Activated naive CD4-positive, alpha-beta T cell (primary cell): ENCODE measurements at places on chromosomes 5 and 9.

DNA sequence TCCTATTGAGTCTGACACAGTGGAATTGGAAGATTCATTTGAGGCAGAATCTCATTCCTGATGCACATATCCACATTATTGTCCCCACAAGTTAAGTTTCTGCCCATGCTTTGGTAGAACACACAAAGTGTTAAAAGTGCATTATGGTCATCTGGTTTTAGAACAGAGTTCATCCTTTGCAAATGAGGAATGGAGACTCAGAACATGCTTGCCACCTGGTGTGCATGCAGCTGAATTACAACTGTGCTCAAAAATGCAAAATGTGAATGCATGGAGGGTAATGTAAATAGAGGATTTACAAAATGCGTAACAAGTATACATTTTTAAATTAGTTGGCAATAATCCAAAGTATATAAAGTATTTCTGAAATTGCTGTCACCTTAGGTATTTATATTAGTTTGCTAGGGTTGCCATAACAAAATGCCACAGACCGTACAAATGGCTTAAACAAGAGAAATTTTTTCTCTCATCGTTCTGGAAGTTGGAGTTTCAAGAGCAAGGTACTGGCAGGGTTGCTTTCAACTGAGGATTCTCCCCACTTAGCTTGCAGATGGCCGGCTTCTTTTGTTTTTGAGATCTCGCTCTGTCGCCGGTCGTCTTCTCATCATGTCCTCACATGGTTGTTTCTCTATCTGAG lies 671.1 kb downstream of the TAF11L14 start:
- no peak for DNase-seq

GRCh38 chr5:146589028-146589345 lies 73.0 kb upstream of the GPR151 start:
- no peak for DNase-seq

DNA sequence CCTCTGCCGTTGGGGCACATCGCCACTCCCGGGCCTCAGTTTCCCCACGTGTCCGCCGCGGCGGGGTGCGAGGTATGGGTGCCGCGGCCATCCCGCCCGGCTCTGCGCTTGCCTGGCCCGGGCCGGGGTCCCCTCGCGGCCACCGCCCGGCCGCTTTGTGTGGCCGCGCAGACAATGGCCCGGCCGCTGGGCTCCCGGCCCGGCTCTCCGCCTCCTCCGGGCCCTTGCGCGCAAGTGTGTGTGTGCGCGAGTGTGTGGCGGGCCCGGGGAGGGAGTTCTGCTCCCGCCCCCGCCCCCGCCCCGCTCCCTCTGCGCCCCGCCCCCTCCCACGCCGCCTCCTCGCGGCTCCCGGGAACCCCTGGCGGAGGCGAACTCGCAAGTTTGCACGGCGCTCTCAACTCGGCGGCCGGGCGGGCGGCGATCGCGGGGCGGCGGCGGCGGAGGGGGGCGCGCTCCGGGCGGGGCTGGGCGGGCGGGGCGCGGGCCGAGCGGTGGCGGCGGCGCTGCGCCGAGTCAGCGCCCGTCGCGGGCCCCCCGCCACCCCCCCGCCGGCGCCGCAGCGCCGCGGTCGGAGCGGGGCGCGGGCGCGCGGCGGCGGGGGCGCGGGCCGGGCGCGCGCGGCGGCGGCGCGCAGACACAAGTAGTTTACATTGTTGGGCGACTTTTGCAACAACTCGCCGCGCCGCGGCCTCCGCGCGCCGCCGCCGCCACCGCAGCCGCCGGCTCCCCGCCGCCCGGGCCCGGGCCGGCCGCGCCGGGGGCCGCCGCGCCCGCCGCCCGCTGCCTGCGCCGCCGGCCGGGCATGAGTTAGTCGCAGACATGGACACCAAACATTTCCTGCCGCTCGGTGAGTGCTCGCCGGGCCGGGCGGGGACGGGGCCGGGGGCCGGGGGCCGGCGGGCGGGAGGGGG lies at the start of gene RXRA:
Gene RXRA, plus strand, starts transcription at position 643 of the 911 bp plus-strand sequence. Its CDS starts 177 bp downstream, at position 820.
- DNase-seq: no peak

DNA sequence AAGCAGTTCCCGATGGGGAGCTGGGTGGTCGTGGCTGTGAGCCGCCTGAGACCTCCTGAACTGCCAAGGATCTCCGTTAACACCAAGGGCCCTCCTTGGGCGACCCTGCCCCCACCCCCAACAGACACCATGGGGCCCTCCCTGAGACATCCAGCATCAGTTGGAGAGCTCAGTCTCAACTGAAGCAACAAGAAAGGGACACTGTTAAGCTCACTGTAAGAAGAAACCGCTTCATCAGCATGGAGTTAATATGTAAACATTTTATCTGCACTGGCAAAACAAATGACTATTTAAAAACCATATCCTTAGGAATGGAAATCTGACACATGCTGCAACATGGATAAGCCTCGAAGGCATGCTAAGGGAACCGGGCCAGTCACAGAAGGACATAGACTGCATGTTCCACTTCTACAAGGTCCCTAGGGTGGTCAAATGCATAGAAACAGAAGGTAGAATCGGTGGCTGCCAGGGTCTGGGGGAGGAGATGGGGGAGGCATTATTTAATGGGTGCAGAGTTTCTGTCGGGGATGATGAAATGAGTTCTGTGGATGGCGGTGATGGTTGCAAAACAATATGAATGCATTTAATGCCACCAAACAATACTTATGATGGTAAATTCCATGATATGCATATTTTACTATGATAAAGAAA lies 47.4 kb downstream of the ROR2 start:
- no peak for DNase-seq

GRCh38 chr9:123319541-123320339 lies 36.3 kb upstream of the CRB2 start:
- no peak for DNase-seq

DNA sequence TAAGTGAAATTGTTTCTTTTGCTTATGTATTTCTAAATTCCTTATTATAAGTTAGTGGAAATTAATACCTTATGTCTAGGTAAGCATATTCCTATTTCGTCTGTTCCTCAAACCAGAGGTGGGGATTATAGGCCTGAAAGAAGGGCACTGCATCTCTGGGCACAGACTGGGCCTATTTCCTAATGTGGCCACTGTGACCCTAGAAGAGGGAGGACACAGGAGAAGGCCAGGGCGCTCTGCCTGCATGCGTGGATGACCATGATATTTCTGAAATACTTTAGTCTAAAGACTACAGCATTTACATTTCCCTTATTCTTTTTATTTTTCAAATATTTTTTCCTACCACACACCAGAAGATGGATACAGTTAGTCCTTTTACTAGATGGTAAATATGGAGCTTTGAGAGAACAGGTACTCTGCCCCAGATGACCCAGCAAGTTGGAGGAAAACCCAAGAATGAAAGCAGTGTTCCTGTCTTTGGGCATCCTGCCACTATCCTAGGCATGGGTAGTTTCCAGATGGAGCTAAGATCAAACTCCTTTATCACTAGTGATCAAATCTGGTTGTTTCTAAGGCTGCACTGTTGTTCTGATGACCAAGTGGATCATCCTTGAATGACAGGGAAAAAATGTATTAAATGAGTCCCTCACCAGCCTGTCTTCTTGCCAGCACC lies 27.8 kb downstream of the RUSC2 start:
- no peak for DNase-seq

DNA sequence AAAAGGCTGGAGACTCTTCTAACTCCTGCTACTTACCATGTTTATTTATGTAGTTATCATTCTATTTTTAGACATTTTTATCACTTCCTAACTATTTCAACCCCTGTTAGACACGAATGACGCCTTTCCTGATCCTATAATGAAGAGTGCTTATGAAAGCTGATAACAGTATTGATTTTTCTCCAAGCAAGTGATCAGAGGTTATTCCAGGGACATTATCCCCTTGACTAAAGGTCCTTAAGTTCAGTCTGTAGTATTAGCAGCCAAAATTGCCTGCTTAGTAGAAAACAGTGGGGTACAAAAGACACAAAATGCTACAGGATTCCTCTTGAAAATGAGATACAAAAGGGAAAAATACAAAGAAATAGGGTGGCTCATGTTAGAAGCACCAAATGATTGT lies 235.6 kb downstream of the DNAH5 start:
- no peak for DNase-seq

DNA sequence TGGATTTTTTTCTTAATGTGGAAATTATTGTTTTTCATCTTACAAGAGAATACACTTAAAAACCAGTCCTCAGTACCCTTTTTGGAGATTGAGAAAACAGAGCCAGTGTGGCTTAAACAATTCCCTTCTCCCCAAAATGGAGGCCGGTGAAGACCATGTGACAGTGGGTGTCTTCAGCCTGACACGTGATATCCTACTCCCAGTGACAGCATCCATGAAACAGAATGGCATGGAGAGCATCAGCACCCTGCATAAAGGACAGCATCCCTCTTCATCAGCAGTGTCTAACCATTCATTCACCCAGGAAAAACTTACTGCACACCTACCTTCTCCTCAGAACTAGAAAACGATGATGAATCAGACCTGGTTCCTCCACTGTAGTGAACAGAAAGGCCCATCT lies 103.4 kb upstream of the RAI14 start:
- DNase-seq: no peak

GRCh38 chr9:129486756-129487657 lies 133.9 kb downstream of the C9orf50 start:
- no peak for DNase-seq

- no peak for DNase-seq
Measured at GRCh38 chr9:121227862-121228261, 26.2 kb upstream of the RAB14 start.

GRCh38 chr5:55894135-55894534 lies 43.0 kb downstream of the IL31RA start:
- DNase-seq: no peak

GRCh38 chr9:125470189-125470588 lies 208.6 kb downstream of the GAPVD1 start:
- no peak for DNase-seq

DNA sequence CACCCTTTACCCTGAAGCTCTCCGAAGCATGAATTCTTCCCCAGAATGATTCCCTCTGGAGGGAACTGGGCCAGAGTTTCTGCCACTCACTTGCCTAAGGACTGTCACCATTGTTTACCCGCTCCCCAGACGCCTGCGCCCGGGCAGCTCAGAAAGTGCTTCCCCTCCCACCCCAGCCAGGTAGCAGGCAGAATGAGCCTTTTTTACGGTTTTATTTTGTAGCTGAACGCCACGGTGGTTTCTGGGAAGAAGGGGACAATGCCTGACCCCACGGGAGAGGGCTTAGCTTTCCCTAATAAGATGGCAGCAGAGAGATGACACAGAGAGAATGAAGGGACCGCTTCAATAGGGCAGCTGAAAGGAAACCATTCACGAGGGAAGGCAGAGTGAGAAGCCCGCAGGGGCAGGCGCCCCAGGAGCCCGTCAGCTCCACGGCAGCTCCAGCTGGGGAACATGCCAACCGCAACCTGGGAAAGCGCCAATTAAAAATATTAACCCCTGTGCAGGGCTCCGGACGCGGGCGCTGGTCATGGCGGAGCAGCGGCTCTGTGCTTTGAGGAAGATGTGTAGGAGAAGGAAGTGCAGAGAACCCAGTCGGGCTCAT lies 20.4 kb upstream of the NTNG2 start:
- DNase-seq: no peak

GRCh38 chr9:136339958-136340310 lies 12.6 kb downstream of the GPSM1 start:
- no peak for DNase-seq

DNA sequence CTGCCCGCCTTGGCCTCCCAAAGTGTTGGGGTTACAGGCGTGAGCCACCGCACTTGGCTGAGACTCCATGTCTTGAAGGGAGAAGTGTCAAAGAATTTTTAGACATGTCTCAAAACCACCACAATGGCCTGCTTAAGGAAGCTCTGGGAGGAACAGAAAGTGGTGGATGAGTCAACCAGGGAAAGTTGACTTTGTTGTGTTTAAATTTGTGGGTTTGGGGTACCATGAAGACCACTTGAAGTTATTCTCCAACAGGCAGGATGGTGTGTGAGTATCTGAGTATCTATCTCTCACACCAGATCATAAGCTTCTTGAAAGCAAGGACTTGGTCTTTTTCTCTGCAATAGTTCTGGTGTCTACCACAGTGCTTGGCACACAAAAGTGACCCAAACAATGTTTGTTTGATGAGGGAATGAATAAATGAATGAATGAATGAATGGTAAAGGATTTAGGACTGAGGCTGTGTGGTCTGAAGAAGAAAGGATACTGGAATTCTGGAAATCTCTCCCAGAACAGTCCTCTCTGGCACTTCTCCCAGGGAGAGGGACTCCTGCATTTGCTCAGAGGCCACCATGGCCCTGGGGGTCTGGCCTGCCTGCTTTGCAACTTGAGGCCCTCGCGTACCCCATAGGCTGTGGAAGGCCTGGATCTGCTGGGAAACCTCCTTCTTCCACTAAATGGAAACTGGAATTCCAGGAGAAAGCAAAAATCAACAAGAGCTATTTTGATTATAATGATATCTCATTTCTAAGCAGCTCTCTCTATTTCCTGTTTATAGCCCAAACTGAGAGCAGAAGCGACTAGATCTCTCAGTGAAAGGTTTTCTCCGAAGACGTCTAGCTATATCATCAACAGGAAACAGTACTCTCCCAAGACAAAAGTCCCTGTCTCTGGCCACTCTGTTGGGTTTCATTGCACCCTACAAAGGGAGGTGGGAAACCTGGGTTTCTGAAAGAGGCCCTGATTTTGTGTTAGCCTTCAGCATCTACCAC lies 187.9 kb downstream of the PALM2AKAP2 start:
- no peak for DNase-seq

DNA sequence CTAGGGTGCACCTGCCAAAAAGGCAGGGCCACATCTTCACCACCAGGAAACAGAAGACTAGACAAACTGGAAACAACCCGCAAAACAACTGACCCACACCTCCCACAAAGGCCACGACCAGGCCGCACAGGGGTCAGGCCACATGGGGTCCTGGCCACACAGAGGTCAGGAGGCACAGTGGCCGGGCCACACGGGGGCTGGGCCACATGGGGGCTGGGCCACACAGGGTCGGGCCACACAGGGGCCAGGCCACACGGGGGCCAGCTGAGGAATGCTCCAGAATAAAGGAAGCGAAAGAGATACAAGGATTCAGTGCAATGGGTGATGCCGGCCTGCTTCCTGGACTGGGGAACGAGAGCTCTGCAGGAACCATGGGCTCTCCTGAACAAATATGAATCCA lies 91.6 kb downstream of the OLFM1 start:
- no peak for DNase-seq

DNA sequence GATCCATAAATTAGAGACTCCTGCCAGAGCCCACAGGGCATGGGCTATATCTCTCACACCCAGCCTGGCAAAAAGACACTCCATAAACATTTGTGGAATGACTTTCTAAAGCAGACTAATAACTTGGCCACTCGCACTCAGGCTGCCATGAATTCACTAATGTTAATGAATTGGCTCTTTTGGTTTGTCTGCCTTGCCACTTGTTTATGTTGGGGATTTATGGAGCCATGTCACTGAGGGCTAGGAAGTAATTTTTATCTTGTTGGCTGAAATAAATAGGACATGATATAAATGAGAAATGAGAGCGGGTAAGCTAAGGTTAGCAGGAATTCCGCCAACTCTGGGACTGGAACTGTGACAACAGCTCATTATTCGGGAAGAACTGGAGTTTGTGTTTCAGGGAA lies 55.2 kb downstream of the DROSHA start:
- no peak for DNase-seq

GRCh38 chr9:2601785-2602378 lies 19.7 kb upstream of the VLDLR start:
- DNase-seq: no peak
